ENCODE measurements at places on chromosomes 6 and 20.

DNA sequence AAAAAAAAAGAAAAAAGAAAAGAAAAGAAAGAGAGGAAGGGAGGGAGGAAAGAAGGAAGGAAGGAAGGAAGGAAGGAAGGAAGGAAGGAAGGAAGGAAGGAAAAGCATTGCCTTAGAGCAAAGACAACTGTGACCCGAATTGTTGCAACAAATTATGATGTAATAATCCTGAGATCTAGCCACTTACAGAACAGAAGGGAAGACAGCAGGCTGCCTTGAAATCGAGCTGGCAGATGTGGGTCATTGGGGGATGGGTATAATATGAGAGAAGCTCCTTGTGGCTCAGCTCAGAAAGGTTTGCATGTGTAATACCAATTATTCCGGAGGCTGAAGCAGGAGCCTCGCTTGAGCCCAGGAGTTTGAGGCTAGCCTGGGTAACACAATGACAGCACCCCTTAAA lies 208.1 kb upstream of the PROKR2 start:
- peak; percentile 9 for DNase-seq

- DNase-seq = no peak
These were observed 199.0 kb downstream of the ARHGAP18 start for GRCh38 chr6:129510950-129511349.

GRCh38 chr20:40551125-40551530 lies 137.9 kb downstream of the MAFB start:
- DNase-seq = no peak

DNA sequence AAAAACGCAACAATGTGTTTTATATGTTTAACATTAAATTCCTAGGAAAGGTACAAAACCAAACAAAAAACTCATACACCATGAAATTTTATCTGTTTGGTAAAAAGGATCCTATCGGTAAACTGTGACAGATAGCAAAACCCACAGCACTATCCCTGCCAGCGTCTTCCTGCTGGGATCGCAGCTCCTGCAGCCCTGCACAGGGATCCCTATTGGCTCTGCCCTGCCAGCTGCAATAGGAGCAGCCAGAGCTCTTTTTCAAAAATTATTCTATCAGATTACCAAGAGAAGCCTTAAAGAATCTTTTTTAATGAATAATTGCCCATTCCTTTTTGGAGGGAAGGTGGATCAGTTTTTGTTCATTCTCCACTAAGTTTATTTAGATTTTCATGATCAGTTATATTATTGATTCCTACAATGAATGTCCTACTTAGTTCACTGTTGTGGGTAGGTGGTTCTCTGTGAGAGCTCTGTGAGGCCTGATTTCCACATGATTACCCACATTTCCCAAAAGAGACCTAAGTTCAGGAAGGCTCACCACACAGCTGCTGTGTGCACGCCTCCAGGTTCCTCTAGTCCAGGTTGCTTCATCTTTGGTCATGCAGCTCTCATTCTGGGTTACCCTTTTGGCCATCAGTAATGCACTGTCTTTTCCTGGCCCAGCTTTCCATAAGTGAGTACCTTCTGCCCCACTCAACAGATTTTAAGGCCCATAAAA lies 293.8 kb downstream of the FRK start:
- DNase-seq = no peak

DNA sequence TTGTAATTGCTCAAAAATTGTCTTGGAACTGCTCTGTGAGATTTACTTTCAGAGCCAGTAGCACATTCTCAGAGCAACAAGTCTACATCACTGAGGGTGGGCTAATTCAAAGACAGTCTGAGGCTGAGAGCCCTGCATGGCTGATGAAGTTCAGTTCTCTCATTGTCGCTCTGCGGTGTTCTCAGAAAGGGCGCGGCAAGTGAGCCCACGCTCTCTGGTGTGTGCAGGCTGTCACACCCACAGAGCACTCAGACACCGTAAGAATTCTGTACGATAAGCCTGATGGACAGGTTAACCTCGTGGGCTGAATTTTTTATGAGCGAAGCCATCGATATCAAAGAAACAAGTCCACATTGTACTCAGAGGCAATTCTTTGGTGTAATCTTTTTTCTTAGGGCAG lies 557.8 kb downstream of the HACE1 start:
- DNase-seq = no peak

- peak; percentile 32 for DNase-seq
These were observed 5.3 kb downstream of the LINC00237 start for GRCh38 chr20:21100578-21101452.

GRCh38 chr6:63676412-63677114 lies 41.0 kb downstream of the PHF3 start:
- no peak for DNase-seq

GRCh38 chr6:10838794-10839333 lies 525 bp upstream of the MAK start:
- no peak for DNase-seq

Data from AG10803 (cell line).